ENCODE measurements at places on chromosomes 11 and 22.
A peak's percentile ranks its signal among the peaks of the same experiment; 100 is the strongest.

DNA sequence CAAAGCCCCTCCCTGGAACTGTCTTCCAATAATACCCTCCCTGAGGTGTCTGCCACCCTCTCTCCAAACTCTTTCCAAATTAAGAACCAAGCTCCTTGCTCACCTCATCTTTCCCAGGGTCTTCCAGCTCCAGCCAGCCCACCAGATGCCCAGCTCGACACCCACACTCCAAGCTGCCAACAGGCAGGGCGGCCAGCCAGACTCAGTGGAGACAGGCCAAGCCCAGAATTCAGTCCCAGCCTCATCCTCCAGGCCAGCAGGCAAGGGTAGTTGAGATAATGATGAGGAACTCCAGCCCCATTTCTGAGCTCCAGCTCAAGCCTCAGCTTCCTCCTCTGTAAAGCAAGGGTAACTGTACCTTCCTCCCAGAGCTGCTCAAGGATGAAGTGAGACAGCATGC is 132.9 kb downstream of the CHST1 start:
- DNase-seq, result no peak

DNA sequence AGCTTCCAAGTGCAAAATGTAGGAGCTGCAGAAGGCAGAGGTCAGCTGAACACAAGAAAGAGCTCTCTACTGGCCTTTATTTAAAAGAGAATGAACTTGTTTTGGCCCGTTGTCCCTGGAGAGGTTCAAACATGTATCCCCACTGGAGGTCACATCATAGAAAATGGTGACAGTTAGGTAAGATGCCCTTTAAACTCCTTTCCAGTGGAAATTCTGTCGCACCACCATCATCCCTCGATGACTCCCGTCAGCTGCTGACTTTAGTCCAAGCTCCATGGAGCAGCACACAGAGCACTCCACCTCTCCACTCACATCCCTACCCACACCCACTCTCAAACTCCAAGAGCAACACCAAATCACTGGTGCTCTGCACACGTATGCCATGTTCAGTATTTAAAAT is 15.2 kb upstream of the P4HA3 start:
- no peak for DNase-seq

DNA sequence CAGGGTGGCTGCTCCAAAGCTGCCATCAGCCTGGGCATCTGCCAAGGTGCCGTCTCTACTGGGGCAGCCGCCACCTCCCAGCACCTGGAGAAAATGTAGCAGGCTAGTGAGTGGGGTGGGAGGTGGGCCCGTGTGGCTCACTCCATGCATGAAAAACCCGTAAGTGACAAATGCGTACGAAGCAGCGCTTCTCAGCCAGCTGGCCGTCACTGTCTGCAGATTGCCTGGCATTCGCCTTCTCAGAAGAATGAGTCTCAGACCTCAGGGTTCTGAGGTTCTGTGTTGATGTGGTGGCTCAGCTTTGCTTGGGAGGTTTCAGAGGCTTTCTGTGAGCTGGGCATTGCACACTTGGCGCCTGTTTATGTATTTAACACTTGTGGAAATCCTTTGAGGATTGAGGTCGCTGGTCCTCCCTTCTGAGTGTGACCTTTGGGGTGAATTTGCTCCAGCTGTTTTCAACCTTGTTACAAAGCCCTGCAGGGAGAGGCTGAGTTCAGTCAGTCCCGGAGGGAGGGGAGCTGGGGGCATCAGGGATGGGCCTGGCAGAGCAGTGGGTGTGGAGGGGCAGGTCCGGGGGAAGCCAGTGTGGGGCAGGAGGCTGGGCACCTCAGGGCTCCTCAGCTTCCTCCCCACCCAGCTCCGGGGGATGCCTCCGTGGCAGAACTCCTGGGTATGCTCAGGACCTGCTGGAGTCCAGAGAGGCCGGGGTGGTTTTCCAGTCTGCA is 977.0 kb downstream of the TBC1D22A start:
- DNase-seq, result no peak

GRCh38 chr11:20099527-20099926 is 60.7 kb downstream of the DBX1 start:
- no peak for DNase-seq

DNA sequence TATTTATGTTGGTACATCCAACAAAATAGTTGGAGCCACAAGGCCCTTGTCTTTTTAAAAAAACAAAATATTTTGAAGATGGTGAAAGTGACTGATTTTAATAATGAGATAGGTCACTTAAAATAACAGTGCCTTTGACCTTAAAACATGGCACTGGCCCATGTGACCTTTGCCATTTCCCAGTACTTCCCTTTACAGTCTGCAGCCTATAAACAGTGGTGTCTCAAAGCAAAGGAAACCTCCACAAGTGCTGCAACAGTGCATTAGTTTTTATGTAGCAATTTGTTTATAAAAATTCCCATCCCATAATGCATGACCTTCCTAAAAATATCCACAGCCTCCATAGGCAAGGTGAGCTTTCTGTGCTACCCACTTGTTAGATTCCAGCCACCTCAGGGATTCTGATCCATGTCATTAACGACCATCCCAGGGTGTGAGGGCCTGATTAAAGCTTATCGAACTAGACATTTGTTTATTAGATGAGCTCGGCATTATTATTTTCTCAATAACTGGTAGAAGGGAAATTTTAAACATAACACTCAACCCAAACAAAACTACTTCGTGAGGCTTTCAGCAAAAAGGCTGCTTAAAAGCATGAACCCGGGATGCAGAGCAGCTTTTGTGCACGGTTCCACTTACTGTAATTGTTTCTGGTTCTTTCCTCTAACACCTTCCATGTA is 28.0 kb upstream of the CRKL start:
- no peak for DNase-seq

DNA sequence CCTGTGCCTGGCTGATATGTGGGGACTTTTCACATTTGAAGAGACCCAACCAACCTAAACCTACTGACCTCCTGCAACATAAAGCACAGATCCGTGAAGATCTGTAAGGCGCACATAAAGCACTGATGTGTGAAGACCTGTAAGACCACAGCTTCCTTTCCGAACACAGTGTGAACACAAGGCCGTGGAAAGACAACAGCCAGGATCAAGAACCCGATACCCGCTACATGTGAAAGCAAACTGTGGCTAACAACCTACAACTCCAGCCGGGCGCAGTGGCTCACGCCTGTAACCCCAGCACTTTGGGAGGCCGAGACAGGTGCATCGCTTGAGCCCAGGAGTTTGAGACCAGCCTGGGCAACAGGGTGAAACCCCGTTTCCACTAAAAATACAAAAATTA is 17.6 kb upstream of the PPFIA1 start:
- DNase-seq, result no peak

GRCh38 chr11:37500425-37500824 is 902.4 kb upstream of the RAG2 start:
- DNase-seq, result no peak

- DNase-seq, result peak; percentile 86
Observed at GRCh38 chr11:36300650-36301049, 4.6 kb downstream of the PRR5L start.

- DNase-seq, result no peak
Observed at GRCh38 chr11:108511851-108512474, 13.8 kb upstream of the POGLUT3 start.

- DNase-seq, result no peak
Observed at GRCh38 chr22:30574997-30575671, 669 bp upstream of the GAL3ST1 start.

GRCh38 chr11:23263466-23263865 is 403.2 kb upstream of the CCDC179 start:
- DNase-seq, result no peak

GRCh38 chr22:22487869-22488597 is 20.5 kb downstream of the ZNF280B start:
- DNase-seq, result no peak
